ENCODE measurements at places on chromosomes 11 and 22.

- peak; percentile 55 for DNase-seq
These were observed 96.8 kb downstream of the TTC28 start for GRCh38 chr22:28582806-28583205.

GRCh38 chr11:115133475-115134209 lies 370.6 kb downstream of the CADM1 start:
- no peak for DNase-seq

DNA sequence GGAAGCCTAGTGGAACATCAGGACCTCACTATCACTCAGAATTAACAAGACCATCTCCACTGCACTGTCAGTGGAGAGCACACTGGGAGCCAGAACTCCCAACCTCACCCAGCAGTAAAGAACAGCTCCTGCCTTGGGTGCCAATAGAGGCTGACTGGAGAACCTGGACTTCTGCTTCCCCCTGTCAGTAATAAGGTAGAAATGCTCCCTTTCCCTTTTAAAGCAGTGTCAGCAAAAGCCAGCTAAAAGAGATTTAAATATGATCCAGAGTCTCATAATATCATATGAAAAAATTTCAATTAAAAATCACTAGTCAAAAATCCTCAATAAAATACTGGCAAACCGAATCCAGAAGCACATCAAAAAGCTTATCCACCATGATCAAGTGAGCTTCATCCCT lies 82.8 kb downstream of the SPATA19 start:
- no peak for DNase-seq

DNA sequence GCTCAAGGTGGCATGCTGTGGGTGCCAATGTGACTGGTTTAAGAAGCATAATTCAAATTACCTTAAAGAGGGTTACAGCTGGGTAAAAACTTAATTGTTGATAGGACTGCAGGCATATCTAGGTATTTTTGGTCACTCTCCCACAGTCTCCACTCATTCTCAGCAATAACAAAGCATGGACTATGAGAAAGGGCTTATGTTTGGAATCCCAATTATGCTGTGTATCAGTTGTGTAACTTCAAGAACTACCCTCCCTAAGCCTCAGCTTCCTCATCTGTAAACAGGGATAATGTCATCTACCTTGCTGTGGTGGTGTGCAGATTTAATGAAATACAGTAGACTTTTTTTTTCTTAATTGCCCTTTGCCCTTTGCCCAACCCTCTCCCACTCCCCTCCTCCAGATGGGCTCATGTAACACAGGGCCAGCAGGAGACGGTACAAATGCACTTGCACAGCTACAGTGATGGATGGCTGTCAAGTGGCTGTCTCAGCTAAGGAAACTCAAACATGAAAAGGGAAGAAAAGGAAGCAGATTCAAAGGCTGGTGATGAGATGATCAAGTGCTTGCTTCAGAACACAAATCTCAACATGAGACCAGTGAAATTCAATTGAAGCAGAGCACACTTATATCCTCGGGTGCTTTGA lies 37.6 kb downstream of the MAP6 start:
- no peak for DNase-seq

DNA sequence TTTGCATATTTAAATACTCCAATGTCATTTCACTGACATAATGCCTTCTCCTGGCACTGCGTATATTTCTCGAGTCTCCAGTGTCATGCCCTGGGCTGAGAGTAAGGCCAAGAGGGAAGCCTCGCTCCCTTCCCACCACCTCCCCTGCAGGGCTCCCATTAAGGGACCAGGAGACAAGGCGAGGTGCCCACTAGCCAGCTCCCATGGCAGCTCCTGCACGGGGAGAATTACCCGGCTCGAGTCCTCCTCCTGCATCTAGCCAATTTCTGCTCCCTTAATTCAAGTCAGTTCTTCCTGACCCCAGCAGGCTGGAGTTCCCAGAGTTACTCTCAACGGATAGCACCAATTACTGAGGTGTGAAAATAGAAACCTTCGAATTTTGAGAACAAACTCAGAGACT lies 31.9 kb downstream of the OPCML start:
- DNase-seq: no peak

- peak; percentile 97 for DNase-seq
These were observed at the start of gene NARS2 for GRCh38 chr11:78574386-78575381. TSS of gene NARS2 (minus strand) at chr11:78574864. CDS start at chr11:78574488, 376 bp downstream.

DNA sequence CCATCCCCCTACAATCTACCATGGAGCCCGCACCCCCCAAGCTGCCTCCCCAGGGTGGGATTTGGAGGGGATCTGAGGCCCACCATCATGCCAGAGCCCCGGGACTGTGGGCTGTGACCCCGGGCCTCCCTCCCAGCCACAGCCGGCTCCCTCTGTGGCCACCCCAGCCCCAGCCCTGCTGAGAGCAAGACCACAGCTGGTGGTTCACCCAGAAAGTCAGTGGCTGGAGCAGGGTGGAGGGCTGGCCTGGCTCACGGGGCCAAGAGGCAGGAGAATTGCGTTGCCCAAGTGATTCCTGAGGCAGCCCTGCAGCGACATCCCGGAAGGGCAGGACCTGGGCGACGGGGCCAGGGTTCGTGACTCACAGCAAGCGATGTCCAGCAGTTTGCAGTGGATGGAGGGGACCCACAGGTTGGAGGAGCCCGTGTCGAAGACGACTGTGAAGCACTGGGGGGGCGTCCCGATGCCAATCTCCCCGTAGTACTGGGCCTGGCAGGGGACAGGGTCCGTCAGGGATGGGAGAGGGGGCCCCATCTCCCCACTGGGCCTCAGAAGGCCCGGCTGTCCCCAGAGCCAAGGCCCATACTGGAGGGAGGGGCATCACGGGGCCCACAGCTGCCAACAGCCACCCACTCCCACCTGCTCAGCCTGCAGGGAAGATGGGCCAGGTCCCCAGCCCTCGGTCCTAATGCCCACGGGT lies 4.4 kb downstream of the CTSD start:
- DNase-seq: no peak

DNA sequence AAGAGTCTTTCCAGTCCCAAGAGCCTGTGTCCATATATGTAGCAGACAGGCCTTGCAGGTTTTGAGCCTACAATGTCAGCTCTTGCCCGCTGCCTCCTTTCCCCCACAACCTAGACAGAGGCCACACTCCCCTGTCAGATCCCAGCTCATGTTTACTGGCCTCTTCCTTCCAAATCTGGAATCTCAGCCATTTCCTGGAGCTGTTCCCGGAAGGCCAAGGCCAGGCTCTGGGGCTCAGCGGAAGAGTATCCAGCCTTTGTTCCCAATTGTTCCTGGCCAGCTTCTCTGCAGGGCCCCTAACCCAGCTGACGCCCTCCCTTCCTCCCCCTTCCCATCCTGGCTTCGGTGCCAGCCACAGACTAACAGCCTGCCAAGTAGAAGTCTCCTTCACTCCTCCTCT lies 1.0 kb upstream of the ROBO4 start:
- DNase-seq: peak; percentile 29

DNA sequence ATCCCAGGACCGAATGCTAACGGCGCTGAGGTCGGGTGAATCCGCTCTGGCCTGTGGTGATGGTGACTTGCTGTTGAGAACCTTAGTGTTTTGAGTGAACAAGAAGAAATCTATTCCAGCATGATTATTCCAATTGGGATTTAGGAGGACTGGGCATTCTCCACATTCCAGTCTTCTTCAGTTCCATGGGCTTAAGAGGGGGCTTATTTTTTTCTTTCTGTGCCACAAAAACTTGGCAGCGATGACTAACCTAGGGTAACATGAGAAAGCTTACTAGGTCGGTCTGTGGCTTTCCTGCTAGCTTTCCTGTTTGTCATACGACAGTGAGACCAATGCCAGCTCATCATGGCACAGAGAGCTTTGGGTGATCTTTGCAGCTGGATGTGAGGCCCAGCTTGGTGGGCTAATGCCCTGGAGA lies 62.9 kb upstream of the ATXN10 start:
- no peak for DNase-seq

DNA sequence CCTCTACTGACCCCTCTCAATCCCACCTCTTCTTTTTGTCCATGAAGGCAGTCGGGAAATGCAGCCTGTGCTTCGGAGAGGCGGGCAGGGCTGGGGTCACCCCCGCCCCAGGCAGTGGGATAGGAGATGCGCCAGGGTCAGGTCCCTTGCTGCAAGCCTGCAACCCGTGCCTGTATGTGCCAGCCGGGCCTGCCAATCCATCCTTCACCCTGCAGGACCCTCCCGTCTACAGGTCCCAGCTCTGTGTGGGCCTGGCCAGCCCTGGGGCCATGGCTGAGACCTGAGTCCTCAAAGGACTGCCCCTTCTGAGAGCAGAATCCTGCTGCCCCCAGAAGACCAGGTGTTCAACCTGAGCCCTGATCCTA lies 10.9 kb downstream of the ASCL2 start:
- DNase-seq: no peak

GRCh38 chr11:71305451-71306125 lies 53.2 kb upstream of the SHANK2 start:
- DNase-seq: no peak

DNA sequence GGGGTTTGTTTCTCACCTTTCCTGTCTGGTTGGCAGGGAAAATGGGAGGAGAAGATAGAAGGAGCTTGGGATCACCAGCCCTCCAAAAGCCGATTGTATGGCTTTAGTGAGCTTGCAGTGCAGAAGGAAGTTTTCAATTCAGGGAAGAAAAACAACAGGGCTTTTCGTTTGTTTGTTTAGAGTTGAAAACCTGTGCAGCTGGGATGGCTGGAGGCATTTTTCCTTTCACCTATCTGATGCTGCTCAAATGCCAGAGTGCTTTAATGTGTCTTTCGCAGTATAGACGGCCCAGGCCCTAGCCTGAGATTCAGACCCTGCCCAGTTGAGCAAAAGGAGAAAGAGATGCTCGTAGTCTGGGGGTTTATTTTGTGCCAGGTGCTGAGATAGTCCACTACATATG lies 87.9 kb downstream of the INSC start:
- DNase-seq: no peak

DNA sequence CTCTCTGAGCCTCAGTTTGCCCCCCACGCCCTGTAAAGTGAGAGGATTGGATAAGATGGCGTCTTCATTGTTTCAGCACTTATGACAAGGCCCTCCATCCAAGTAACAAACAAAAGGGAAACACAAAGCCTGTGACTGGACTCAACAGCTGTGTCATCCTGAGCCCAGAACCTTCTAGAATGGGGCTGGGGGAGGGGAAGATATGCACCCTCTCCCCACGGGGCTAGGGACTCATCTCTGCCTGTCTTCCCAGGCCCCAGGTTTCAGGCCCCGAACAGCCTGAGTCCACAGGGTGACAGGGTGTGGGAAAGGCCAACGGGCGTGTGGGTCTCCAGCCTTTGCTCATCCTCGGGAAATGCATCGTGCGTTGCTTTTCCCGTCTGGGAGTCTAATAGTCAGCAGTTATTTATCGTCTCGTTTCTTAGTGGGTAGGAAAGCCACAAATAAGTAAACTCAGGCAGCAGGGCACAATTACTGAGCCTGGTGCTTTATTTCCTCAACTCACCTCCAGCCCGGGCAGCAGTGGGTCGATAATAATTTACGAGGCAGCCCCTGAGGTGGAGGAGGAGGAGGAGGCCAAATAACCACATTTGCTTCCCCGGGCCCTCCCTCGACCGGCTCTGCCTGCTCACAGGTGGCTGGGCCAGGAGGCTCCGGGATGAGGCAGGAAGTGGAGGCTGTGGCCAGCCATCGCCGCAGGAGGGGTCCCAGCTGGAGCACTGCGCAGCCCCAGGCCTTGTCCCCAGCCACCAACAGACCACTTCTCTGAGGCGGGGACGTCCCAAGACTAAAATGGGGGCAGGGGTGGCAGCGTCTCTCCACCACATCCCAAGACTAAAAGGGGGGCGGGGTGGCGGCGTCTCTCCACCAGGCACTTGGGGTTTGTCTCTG lies 54.4 kb downstream of the FLRT1 start:
- DNase-seq: no peak

- no peak for DNase-seq
These were observed 505 bp downstream of the NUDT22 start for GRCh38 chr11:64226507-64227051.

DNA sequence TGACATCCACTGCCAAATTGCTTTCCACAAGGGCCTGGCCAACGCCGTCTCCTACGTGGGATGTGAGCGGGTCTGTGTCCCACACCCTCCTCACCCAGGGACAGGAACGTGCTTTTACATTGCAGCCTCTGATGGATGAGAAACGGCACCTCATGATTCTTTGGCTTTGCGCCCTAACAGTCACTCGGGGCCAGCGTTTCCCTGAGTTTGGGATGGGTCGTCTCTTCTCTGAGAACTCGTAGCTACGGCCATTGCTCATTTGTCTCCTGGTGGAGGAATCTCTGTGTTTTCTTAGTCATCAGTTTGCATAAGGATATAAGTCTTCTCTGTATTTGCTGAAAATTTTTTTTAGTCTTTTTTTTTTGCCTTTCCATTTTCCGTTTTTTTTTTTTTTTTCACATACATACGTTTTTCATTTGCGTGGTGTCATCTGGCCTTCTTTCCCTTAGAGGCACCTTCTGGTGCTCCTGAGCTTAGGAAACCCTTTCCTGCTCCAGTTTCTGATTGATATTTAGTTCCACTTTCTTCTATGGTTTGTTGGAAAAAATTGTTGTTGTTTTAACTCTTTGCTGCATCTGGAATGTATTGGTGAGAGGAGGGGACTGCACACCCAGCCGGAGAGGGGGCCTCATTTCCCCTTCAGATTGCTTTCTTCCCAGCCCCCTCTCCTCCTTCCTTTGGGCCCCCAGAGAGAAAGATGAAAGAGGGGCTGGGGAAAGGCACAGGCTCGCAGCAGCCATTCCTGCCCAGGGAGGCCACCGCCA lies 12.0 kb downstream of the TNNT3 start:
- peak; percentile 83 for DNase-seq

GRCh38 chr11:78291503-78292108 lies 102.9 kb downstream of the USP35 start:
- no peak for DNase-seq

- DNase-seq: peak; percentile 35
These were observed 40.0 kb downstream of the TPCN2 start for GRCh38 chr11:69088676-69089146.

GRCh38 chr22:46038516-46039430 lies 61.8 kb upstream of the WNT7B start:
- no peak for DNase-seq

- no peak for DNase-seq
These were observed 21.7 kb downstream of the CAVIN3 start for GRCh38 chr11:6298605-6299004.

Measured in skin of body (tissue), 3 donors.